ENCODE measurements at places on chromosomes 3 and 15.

DNA sequence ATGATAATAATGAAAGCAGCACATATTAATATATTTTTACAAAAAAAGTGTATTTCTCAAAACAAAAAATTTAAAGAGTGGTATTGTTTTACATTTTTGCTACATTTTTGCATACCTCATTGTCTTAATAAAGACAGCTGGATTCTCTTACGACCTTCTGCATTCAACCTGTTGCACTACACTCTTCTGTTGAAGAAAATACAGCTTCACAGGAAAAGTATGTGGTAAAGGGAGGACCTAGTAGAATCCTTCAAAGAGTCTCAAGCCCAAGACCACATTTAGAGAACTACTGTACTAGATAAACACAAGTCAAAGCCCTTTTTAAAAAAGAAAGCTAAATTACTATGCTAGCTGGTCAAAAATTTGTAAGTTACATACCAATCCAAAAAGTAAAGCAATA lies 7.9 kb downstream of the ZNF280D start:
- DNase-seq = no peak

DNA sequence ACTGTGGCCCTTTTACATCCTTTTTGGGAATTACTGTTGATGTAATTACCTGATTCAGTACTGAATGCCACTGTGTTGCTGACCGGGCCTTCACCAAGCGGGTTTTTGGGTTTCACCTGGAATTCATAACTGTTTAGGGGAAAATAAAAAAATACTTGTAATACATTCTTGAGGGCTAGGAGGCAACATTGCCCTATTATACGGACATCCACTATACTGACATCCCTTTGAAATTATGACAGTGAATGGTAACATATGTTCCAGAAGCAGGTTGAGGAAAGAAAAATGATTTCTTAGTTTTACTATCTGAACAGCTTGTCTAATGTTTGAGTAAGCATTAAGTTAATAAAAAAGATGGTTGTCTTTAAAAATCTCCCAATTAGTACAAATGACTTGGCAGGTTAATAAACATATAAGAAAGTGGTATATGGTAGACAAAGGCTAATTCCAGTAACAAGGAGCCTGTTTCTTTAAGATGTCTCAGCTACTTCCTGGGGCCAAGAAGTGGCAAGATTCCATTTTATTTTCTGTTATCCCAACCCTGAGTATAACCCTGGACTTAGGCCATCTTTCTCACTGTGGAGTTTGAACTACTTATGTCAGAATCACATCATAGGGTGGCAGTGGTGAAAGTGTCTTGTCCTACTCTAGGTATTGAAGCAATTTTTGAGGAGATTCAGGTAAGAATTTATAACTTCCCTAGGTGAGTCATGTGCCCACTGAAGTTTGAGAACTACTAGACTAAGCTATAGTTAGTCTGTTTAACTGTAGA lies 45.5 kb downstream of the TFG start:
- DNase-seq = no peak

GRCh38 chr3:159765860-159766294 lies 222.8 kb upstream of the IL12A start:
- DNase-seq = no peak

- DNase-seq = no peak
These were observed 368.7 kb upstream of the UMPS start for GRCh38 chr3:124361566-124361965.

DNA sequence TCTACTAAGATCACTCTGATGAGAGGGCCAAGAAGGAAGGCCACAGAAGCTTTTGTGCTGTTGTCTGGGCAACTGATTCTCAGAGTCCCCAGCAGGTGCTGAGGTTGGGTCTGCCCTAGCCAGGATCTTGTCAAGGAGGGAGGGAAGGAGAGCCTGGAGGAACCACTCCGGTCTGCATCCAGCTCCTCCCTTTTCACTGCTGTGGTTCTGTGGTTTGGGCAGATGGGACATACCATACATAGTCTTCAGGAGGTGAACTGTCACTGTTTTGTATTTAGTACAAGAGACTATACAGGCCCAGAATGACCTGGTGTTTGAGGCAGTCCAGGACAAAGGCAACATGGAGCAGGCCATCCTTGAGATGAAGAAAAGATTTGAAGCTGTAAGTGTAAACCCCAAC lies 21.9 kb downstream of the C3orf62 start:
- DNase-seq = no peak

- no peak for DNase-seq
These were observed 2.4 kb upstream of the CYP1A1 start for GRCh38 chr15:74727727-74728126.

GRCh38 chr3:66991459-66991858 lies 6.6 kb upstream of the KBTBD8 start:
- peak; percentile 62 for DNase-seq

DNA sequence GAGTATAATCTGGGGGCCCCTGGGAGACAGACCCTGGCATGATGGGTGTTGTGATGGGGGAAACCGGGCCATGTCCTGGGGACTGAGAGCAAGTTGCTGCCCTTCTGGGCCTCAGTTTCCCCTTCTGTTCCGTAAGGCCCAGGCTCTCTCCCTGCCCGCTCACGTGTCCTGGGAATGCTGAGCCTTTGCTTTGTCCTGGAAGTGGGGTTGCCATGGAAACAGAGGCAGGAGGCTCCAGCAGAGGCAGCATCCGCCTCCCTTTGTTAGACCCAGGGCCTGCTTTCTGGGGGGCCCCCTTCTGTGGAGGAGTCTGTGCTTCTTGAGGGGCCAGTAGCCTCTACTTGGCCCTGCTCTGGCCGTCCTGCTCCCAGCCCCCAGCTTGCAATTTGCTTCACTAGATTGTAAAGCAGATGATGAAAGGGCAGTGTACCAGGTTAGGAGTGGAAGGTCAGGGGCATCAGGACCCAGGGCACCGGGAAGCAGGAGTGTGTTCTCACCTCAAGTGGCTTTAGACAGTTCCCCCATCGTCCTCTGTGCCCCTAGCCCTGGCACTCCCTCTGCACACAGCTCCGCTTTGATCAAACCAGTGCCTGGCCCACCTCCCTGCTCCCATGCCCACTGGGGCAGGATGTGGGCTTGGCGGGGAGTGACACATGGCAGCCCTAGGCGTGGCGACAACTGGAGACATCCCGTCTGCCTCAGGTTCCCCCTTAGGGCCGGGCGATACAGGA lies 105.6 kb downstream of the FBLN2 start:
- DNase-seq = no peak

DNA sequence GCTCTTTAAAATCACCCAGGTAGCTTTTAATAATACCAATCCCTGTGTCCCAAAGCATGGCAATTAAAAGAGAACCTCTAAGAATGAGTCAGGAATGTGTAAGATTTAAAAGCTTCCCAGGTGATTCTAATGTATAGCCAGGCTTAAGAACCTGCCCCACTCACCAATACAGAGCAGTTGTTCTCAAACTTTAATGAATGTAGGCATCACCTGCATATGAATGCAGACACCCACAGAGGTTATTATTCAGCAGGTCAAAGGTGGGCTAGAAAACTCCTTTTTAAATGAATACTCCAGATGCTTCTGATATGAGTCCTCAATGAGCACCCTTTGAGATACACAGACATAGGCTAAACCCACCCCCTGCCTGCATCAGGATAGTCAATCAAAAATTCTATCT lies 298.1 kb upstream of the KCNMB2 start:
- DNase-seq = no peak

DNA sequence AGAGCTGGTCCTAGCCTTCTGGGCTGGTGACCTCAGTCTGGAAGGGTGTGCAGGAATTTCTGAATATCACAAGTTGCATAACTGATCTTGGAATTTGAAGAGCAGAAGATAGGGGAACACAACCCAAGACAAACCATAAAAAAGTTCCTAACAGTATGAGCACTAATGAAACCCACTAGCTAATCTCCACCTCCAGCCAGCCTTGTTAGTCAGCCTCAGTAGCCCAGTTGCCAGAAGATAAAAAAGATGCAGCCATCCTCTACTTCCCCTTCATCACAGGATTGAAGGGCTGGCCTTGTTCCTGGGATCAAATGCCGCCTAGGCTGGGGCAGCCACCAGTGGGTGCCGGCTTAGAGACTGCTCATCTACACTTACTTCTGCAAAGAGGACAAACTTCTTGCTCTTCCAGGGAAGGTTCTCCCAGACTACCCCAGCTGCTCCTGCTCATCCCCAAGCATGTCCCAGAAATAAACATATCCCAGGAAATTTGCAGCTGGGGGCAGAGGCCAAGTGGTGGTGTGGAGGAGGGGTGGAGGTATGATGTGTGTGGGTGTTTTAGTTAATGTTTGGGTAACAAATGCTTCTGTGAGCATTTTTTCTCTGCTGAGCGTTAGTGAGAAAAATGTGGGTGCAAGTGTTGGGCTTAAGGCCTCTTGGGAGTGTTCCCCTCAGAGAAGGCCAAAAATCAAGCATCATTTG lies 9.2 kb upstream of the ITGA11 start:
- DNase-seq = peak; percentile 47

DNA sequence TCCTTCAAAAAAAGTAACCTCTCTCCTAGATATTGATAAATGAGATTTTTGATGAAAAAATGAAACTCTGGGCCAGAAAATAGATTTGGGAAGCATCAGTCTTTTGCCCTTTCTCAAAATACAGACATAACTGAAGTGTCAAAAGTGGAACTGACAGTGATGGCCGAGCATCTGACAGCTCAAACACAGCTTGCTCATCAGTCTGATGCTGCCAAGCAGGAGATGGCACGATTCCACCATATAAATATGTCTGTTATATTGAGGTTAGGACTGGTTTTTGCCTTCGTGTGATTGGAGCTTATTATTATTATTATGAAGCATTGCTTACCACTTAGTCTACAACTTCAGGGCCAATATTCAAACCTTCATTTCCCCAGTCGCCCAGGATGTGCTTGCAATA lies 152.6 kb upstream of the EPHA3 start:
- DNase-seq = no peak

- DNase-seq = peak; percentile 97
These were observed 21.8 kb downstream of the ST3GAL6 start for GRCh38 chr3:98784666-98785600.

DNA sequence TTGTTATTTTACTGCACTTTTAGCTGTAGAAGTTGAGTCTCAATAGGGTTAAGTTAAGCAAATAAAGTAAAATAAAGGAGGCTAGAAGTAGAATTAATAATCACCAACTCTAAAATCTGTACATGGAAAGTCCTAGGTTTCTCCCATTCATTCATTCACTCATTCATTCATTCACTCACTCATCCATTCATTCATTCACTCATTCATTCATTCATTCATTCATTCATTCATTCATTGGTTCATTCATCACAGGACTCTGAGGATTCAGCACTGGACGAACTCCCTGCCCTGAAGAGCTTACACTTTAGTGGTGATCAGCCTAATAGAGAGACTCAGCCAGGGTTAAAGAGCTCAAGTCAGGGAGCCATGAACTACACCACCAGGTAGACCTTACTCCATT lies 4.5 kb upstream of the LSG1 start:
- no peak for DNase-seq

DNA sequence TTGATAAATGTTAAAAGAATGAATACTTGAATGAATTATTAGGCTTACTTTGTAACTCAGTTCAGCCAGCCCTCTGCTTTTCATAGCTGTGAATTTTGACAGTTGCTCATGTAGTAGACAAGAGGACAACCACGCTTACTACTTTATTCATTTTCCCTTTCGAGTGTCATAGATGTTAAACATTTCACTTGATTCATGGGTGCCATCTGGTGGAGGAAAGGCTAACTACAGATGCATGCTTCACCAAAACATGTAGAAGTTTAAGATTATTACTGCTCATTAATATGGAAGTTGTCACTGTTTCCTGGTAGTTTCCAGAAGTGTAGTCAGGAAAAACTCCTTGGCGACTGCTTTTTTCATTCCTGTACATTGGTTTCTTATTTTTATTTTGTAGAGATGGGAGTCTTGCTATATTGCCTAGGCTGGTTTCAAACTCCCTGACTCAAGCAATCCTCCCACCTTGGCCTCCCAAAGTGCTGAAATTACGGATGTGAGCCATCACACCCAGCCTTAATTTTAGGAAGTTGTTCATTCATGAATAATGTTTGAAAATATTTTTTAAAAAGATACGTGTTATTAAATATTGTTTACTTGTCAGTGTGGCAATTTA lies 163.2 kb downstream of the B3GALNT1 start:
- peak; percentile 39 for DNase-seq

DNA sequence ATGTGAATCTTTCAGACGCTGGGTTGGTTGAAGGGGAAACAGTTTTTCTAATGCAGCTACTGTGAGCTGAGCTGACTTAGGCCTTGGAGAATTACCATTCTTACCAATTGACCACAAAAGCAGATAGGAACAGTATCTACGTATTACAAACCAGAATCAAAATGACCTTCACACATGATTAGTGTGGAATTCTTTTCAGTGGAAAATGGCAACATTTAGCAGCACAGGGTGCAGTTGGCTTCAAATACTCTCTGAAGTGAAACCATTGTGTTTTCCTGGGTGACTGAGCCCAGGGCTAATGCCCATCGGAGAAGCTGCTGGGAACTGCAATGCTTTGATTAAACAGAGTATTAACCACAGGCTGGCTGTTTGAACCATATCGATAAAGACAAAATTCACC lies 40.2 kb upstream of the GOLGA8J start:
- peak; percentile 82 for DNase-seq

DNA sequence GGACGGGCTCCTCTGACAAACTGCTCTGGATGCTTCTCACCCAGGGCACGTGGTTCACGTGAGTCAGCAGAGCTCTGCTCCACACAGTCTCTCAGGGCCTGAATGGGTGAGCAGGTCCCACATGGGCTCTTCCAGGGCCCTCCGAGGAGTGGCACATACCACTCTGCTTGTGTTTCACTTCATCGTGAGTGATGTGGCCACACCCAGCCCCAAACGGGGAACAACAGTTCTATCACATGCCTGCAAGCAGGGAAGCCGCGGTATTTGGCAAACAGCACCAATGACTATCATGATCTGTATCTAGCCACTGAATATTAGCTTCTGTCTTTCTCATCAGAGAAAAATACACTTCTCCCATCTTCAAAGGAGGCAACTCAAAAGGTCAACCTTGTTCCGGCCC lies 352.8 kb downstream of the GABRG3 start:
- DNase-seq = no peak

- DNase-seq = peak; percentile 96
These were observed 227.8 kb upstream of the CTNNB1 start for GRCh38 chr3:40971191-40972168.

DNA sequence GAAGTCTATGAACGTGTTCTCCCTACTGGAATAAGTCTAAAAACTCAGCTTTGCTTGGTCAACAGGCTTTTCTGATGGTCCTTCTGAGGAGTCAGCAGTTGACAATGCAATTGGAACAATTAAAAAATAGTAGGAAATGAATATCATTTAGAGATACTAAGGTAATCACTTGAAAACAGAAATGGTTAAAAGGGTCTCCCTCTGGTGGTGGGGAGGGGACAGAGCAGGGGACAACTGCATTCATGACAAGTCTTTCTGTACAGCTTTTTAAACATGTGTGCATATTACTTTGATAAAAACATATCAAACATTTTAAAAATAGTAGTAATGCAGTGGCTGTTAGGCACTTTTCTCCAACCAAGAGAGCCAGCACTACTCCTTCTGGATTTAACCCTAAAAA lies 119.9 kb upstream of the FHIT start:
- DNase-seq = no peak

- DNase-seq = peak; percentile 91
These were observed 78.2 kb downstream of the CMSS1 start for GRCh38 chr3:99895703-99896441.

- peak; percentile 55 for DNase-seq
These were observed 1.4 kb downstream of the FOXP1 start for GRCh38 chr3:71582036-71582611.

GRCh38 chr3:177286034-177286433 lies 88.8 kb upstream of the TBL1XR1 start:
- DNase-seq = no peak

Data from astrocyte (in vitro differentiated cells and primary cell).